T-helper 17 cell (primary cell): ENCODE measurements at places on chromosomes 7 and 10.

- DNase-seq: no peak
These were observed 76.9 kb downstream of the ELMO1 start for GRCh38 chr7:37371755-37372154.

- DNase-seq: no peak
These were observed 10.5 kb downstream of the MKLN1 start for GRCh38 chr7:131338173-131338572.

- no peak for DNase-seq
These were observed 731.8 kb downstream of the PHTF2 start for GRCh38 chr7:78530351-78530750.

GRCh38 chr7:6350433-6351058 is 78.1 kb upstream of the CYTH3 start:
- DNase-seq: no peak

DNA sequence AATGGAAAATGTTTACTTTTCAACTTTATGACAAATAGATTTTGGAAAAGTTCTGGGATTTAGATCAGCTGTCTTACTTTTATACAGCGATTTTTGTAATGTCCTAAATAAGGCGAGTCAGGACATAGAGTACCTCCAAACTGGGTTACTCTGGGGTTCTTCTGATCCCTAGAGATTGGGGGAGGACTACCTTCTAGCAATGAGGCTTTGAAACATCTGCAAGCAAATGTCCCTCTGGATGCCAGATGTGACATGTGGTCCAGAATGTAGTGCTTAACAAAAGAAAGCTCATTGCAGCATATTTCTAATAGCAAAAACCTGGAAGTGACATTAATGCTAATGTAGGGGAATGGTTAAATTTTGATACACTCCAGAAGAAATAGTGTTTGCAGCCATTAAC is 36.1 kb downstream of the ABRAXAS2 start:
- no peak for DNase-seq

DNA sequence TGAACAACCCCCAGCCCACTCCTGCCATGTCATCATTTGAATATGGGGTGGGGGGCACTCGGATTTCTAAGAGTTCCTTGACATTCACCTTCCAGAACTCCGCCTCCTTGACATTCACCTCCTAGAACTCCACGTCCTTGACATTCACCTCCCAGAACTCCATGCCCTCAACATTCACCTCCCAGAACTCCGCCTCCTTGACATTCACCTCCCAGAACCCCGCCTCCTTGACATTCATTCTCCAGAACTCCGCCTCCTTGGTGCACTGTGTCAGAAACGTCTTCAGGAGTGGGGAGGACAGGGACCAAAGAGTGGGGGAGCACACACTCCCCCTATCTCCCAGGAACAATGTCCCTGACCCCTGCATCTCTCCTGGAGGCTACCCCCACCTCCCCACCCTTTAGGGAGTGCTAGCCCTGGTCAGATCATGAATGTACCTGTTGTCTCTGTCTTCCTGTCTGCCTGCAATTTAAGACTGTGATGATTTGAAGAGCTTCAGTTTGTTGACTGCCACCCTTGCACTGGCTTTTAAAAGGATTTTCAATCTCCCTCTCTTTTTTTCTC is 110.1 kb downstream of the NPTX2 start:
- DNase-seq: no peak

GRCh38 chr7:143316492-143316891 is 581 bp downstream of the CLCN1 start:
- DNase-seq: no peak

DNA sequence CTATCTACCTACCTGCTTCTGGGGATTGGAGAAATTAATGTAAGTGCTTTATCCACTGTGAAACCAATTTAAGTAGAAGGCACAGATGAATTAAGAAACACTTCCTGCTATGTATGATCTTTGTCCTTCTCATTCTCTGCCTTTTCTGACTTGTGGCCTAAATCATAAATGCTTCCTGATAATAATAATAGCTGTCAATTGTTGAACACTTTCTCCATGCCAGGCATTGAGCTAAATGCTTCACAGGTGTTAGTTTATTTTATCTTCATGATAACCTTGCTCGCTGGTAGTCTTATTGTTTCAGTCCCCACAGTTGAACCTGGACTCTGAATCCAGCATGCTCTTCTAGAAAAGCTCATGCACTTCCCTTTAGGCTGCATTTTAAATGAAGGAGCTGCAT is 75.4 kb downstream of the CHN2 start:
- DNase-seq: no peak

DNA sequence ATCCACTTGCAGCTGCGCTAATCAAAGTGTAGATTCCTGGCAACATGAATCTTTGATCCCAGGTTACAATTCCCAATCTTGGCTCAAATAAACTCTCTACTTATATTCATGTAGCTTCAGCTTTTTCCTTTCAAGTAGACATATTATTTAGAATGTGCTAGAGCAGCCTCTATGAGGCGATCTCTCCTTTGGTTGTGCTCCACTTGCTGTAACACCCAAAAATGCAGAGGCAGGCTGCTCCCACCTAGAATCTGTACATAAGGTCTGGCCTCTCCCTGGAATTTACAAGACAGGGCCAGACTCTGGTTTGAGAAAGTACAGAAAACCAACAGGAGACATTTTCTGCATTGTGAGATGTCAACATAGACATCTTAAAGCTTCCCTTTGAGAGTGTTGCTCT is 23.1 kb downstream of the ZNF107 start:
- DNase-seq: no peak

- DNase-seq: no peak
These were observed 19.0 kb upstream of the SLC26A4 start for GRCh38 chr7:107641676-107642075.

DNA sequence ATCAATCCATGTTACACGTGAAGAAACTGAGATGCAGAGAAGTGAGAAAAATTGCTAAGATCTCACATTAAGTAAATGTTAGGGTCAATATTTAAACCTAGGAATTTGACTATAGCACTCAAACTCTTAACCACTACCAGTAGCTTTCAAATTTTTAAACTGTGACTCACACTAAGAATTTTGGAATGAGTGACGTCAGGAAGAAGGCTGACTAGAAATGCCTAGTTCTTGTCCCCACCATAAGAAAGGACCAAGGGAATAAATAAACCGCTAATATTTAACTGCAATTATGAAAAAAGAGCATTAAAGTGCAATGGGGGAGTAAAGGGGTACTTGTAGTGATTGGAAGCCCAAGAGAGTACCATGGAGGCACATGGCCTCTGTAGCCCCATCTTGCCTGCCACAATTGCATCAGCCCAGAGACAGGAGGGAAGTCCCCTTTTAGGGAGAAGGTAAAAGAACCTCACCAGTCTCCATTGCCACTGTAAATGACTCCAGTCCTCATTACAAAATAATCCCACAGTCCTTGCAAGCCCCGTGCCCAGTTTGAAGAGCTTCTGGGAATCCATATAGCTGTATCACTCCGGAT is 3.5 kb upstream of the AKR1B1 start:
- no peak for DNase-seq

DNA sequence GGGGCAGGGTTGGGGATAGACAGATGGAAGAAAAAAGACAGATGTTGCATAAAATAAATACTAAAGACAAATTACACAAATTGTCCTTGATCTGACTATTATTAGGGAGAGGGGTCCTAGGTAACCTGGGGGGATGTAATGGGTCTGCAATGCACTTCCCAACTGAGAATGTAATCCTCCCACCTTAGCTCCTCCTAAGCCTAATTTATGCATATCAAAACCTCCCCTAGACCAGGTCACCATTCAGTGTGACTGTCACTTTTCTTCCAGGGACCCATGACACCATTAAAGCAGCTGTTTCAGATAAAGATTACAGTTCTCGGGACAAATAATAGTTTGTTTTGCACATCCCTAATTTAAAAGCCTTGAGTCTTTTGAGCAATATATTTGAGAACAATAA is 133.9 kb upstream of the FEZF1 start:
- DNase-seq: no peak

DNA sequence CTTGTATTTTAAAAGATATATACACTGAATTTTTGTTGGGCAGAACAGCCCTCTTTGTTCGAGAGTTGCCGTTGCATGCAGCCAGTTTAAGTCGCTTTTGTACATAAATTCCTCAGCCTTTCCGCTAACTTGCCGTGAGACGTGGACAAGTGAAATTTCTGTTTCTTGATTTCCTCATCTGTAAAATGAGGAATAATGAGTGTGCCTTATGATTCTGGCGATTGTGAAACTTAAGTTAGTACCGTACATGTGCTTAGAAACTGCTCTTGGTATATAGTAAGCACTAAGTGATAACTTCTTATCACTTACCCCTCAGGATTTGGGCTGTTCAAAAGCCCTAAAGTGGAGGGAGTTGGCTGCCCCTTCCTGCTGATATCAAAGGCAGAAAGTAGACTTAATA is 1.4 kb downstream of the CCNJ start:
- no peak for DNase-seq

DNA sequence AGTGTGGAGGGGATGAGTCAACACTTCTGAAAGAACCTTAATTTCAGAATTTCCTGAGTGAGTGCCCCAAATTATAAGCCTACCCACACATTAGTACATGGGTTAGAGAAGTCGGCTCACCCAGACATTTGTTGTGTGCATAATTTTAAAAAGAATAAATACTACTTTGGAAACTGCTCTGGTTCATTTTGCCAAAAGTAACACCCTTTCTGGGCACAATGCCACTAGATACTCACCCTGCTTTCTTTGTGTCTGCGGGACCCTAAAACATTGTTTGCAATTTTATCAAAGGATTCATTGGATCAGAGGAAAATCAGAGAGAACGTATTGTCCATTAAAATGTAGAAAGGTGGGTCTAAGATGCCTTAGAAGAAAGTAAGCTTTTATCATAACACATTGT is 245.5 kb upstream of the NRP1 start:
- no peak for DNase-seq

DNA sequence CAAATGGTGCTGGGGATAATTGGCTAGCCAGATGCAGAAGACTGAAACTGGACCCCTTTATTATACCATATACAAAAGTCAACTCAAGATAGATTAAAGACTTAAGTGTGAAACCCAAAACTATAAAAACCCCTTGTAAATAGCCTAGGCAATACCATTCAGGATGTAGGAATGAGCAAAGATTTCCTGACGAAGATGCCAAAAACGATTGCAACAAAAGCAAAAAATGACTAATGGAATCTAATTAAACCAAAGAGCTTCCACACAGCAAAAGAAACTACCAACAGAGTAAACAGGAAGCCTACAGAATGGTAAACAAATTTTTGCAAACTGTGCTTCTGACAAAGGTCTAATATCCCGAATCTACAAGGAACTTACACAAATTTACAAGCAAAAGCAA is 30.9 kb upstream of the PLXDC2 start:
- no peak for DNase-seq

GRCh38 chr7:73642834-73643233 is 18.5 kb upstream of the MLXIPL start:
- no peak for DNase-seq

DNA sequence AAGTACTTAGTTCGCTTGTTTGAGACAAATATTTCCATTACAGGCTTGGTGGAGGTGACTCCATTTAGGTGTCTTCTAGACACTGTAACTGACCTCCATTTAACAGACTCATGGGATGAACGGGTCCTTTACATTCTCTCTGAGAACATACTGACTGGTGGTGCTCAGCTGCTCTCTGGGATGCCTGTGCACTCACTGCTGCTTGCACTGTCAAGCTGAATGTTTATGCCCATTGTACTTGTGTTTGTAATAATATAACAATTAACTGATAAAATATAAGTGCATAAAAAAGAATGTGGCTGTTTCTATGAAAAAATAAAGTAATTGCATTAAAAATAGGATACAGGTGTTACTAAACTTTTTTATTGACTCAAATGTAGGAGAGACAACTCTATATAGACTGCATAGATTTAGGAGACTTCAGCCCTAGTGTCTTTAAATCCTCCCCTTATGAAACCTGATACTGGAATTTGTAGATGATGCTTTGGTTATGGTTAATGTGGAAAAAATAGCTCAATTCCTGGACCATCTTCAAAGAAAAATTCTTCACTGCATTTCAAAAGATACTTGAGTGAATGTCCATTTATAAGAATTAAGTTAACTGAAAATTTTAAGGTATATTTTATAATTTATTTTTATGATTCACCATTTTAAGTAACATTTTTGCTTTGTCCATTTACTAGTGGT is 85.4 kb downstream of the CDK14 start:
- no peak for DNase-seq
